NCI-H1436 treated with DMSO at 0.1 percent for 48 hours (cell line): ENCODE measurements at places on chromosomes 1 and 21.
A peak's percentile ranks its signal among the peaks of the same experiment; 100 is the strongest.

DNA sequence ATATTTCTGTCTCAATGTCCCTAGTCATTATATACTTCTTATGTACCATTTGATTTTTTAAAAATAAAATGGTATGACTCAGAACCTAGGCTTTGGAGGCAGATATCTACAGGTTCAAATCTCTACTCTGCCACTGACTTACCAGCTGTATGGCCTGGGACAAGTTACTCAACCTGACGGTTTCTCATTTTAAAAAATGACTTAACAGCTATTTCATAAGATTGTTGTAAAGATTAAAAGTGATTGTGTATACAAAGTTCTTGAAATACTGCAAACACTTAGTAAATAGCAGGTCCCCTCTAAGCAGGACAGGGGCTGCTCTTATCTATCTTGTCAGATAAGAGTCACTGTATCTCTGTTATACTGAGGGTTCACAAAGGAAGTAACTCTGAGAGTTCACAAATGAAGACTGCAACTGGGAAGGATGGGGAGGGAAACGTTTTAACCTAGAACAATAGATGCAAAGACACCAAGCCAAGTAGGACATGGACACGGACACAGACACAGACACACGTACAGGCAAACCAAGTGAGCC lies 2.6 kb downstream of the BCAR3 start:
- no peak for DNase-seq

DNA sequence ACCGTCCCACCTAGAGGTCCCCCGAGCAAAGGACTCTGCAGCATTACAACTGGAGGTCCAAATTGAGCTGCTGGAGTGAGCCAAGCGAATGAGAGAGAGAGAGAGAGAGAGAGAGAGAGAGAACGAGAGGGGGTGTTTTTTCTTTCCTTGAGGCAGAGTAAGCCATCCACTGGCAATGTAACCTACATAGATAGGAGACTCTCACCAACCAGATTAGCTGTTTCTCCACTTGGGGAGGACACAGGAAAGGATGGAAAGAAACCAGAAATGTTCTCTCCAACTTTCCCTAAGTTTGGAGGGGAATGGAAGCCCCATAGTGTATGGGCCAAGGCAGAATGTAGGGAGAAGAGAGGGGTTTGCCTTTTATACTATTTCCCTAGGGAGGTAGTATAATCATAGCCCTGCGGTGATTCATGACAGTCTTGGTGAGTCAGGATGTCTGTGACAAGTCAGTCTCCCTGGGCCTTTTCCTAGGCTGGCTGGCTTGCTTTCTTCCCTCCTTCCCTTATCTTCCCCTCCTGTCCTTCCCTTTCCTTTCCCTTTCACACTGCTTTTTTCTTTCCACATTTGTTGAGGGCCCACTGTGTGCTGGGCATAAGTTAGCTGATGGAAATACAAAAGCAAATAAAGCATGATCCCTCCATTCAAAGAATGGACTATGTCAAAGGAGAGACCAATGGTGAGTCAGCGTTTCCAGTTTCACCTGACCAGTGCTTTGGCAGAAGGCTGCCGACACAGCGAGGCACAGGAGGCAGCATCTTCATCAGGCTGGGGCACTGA lies 7.1 kb downstream of the FNDC7 start:
- no peak for DNase-seq

DNA sequence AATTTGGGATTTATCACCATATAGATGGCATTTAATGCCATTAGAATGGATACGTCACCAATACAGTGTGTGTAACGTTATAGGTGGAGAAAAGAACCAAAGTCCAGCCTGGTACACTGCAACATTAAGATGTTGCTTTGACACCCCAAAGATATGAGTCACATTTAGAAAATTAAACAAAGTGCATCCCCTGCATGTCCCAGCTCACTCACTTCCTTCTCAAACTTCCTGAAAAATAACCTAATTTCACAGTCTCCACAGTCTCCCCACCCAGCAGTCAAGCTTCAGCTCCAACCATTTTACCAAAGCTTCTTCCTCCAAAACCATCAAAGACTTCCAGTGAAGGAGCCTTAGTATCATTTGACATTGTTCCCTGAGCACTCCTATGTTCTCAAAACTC lies 111.9 kb downstream of the OMA1 start:
- DNase-seq: no peak

DNA sequence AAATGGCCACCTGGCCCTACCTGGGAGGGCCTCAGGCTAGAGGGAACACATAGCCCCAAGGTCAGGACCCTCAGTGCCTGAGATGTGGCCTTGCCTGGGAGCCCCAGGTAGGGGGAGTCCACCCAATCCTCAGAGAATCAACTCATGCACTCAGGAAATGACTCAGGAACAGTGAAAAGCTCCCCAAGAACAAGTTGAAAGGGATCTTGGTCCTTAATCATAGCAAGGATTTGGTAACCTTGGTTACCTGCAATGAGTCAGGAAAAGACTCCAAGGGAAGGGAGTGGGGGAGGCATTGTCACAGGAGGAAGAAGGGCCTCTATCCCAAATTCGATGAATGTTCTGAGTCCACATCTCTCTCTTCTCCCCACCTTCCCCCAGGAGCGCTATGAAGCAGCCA lies 17.0 kb downstream of the MAP7D1 start:
- DNase-seq: no peak

GRCh38 chr1:244226435-244226834 lies 175.4 kb downstream of the ZBTB18 start:
- no peak for DNase-seq

DNA sequence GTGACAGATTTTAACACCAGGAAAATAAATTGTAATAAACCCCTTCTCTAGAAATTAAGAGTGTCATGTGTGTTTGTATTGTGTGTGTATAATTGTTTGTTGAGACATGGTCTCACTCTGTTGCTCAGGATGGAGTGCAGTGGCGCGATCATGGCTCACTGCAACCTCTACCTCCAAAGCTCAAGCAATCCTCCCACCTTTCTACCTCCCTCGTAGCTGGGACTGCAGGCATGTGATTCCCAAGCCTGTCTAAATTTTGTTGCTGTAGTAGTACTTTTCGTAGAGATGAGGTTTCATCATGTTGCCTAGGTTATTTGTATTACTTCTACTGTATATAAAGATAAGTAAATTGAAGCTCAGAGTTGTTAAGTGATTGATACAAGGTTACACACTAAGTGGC lies 68.5 kb upstream of the RAVER2 start:
- DNase-seq: no peak

DNA sequence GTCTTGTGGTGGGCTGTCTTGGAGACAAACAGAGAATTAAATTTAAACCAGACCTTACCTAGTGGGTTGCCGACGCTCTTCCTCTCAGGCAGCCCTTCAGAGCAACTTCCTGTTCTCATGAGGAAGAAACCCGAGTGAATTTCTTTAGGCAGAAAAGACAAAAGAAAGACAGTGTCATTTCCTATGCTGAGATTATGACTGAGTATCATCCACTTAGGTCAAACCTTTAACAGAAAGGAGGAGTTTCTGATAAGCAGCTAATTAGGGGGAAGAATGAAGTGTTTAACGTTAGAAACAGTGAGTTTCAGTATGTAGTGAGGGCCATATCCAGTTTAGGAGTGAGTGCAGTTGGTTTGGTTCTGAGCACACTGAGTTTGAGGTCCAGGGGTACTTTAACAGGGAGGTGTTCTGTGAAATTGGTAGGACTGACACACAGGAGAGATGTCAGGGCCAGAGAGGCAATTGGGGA lies 38.7 kb downstream of the FASLG start:
- DNase-seq: no peak

- no peak for DNase-seq
Measured at GRCh38 chr1:197519741-197520334, 251.8 kb downstream of the CRB1 start.

GRCh38 chr1:172425339-172425738 lies 4.9 kb downstream of the C1orf105 start:
- DNase-seq: no peak

DNA sequence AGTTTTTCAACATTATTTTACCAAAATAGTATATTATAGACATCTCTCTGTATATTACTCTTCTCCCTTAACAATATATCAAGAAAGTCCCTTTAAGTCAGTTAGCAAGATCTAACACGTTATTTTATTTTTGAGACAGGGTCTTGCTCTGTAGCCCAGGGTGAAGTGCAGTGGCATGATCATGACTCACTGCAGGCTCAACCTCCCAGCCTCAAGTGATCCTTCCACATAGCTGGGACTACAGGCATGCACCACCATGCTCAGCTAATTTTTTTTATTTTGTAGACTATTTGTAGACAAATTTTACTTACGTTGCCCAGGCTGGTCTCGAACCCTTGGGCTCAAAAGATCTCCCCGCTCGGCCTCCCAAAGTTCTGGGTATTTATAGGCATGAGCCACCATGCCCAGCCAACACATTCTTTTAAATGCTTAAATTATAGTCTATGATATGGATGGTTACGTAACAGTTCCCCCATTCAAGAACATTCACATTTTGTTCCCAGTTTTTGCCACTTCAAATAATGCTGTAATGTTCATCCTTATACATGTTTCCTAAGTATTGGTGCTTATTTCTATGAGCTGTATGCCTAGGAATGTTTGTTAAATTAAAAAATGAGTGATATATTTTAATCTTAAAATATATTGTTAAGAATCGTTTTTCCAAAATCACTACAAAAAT lies 70.4 kb downstream of the TUT4 start:
- DNase-seq: no peak

DNA sequence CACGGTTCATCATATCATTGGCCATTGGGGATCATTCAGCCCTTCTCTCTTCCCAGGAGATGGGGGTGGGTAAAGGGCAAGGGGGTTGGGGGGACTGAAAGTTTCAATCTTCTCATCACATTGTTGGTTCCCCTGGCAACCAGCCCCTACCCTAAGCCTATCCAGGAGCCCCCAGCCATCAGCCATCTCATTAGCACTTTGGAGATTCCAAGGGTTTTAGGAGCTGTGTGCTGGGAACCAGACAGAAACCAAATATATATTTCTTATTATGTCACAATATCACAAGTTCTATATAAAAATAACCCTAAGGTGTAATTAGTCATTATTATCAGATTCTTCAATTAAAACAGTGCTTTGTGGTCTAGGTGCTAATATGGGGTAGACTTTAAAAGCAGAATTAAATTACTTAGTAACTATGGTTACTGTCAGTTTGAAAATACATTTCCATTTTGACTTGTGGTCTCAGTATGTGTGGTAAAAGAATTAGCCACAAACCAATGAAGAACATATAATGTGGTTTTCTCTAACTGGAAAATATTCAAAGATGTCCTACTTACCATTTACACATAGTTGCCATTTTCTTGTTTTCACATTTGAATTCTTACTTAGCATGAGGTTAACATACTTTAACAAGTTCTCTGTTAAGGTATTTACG lies 28.1 kb downstream of the IL23R start:
- no peak for DNase-seq

- DNase-seq: no peak
Measured at GRCh38 chr1:31348449-31348848, 24.4 kb downstream of the FABP3 start.

DNA sequence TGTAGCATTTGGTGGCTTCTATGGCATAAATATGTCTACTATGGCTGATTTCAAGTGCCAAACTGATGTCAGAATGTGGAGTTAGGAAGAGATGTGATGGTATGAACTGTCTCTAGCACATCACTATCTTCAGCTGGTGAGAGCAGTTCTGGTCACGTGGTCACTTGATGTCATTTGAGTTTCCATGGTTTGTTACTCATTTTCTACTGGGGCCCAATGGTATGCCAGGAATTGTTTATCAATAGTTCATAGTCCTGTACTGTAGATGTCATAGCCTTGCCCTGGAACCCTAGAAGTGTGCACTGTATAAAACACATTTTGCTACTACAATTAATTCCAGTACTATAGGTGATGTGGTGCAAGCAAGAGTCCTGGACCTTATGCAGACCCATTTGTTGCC lies 153.7 kb downstream of the PDE4B start:
- no peak for DNase-seq

- no peak for DNase-seq
Measured at GRCh38 chr1:220325306-220325995, 53.2 kb upstream of the RAB3GAP2 start.

DNA sequence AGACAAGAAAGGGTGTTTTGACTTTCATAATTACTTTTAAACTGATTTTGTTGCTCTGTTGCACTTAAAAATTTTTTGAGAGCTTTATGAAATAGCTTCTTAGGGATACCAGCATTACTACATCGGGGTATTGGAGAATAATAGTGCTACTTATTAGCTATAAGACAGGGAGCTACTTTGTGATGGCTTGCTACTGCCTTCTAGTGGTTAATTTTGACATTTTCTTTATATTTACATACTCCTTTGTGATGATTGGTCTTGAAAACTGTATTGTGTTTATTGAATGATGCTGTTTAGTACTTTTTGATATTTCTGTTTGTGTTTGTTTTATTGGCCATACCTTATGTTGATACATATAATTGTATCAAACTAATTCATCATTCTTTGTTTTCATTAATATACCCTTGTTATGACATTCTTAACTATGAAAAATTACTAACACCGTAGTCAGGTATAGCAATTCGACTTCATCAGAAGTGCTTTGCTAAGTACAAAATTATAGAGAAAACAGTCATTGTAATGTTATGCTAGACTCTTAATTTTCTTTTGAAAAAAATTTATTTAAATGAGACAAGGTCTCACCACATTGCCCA lies 85.5 kb downstream of the CLIC4 start:
- DNase-seq: peak; percentile 11

GRCh38 chr1:206714331-206715058 lies 29.8 kb downstream of the MAPKAPK2 start:
- no peak for DNase-seq

DNA sequence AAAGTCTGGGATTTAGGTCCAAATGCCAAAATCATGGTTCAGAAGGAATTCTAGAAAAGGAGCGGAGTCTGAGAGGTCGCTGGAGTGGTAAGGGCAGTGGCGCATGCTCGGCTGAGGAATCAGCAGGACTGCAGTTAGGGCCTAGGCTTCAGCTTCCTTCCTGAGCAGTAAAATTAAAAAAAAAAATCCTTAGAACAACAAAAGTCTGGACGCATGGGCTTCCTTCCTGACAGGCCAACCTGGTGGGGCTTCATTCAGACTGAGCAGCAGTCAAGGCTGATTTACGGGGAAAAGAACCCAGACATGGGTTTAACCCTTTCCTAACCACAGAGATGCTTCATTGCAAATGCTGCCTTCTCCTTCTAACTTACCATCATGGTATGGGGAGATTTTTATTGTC lies 17.1 kb downstream of the RNF220 start:
- no peak for DNase-seq

GRCh38 chr1:82371844-82372498 lies 571.2 kb downstream of the ADGRL2 start:
- no peak for DNase-seq

DNA sequence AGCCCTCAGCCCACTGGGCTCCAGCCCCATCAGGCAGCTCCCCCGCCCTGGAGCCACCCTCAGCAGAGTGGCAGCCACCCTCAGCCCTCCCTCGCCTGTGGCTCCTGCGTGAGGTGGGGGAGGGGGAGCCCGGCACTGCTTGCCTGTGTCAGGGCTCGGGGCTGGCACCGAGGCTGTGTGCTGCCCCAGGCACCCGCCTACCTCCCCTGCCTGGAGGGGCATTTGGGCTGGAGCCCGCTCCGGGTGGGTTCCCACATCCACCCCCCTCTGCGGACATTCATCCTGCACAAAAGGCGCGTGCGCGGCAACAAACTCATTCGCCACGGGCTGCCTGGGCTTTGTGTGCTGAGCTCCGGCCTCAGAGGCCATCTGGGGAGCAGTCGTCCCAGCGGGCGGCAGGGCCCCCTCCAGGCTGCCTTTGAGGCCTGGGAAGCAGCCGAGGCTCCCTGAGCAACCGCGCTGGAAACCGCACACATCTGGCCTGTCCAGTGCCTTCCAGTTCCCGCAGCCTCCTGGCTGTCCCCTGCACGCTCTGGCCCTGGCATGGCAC lies 12.6 kb upstream of the TNFRSF14 start:
- DNase-seq: no peak
